ENCODE measurements at places on chromosomes 4 and X.

DNA sequence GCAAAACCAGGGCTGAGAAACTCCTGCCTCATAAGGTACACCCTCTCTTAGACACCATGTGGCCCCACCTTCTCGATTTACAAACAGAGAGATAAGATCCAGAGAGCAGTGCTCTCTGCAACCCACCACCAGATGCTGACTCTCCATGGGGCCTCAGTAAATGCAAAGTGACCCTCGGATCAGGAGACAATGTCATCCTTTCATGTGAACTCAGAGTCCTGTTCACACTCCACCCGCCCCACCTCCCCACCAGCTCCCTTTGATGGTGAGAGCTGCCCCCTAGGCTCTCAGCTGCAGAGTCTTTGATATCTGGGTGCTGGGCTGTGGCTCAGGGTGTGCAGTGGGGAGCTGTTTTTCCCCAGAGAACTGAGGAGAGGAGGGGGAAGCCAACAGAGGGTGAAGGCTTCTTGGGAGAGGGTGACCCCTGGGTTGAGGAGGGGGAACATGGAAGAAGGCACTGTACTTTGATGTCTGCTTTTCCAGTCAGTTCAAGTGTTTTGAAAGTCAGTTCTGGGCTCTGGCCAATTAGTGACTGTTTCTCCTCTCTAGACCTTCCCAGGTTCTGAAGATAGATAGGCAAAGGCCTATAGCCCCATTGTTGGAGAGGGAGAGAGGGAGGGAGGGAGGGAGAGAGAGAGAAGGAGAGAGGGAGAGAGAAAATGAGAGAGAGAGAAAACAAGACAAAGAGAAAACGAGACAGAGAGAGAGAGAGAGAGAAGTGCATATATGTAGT is 88.2 kb downstream of the SCD5 start:
- DNase-seq, result no peak

GRCh38 chrX:578531-578930 is 52.1 kb upstream of the SHOX start:
- no peak for DNase-seq

- no peak for DNase-seq
These were observed 63.9 kb downstream of the IL1RAPL1 start for GRCh38 chrX:28651186-28651585.

GRCh38 chr4:26884026-26884425 is 23.4 kb downstream of the STIM2 start:
- no peak for DNase-seq

DNA sequence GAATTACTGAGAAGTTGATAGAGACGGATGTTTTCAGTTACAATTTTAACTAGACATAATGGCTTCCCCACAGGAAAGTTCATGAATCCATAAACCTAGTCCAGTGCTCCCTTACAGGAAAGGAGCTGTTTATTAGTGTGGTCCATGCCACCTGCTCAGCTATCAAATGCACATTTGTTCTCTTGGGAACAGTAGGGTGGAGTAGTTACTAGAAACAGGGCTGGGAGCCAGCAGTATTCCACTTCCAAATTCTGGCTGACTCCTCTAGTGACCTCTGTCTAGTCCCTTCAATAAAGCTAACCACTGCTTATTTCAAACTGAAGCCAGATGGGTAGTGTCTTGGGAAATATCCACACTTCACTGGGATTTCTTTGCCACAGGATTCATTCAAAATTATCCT is 88.4 kb upstream of the TLL1 start:
- no peak for DNase-seq

DNA sequence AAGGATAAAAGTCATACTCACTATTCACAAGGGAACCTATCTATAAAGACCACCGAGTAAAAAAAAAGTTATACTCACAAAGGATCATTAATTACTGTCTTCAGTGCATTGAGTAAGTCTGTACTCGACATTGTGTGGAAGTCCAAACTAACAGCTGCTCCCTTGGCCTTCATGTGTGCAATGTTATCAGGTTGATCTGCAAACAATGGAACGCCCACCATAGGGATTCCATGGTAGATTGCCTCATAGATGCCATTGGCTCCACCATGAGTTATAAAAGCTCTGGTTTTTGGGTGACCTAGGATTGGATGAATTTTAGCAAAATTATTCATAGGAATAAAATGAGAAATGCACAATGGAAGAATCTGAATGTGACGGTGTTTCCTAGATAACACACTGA is 10.6 kb downstream of the UGT2B4 start:
- no peak for DNase-seq

- DNase-seq, result no peak
These were observed 235.7 kb downstream of the NKX6-1 start for GRCh38 chr4:84263415-84263814.

DNA sequence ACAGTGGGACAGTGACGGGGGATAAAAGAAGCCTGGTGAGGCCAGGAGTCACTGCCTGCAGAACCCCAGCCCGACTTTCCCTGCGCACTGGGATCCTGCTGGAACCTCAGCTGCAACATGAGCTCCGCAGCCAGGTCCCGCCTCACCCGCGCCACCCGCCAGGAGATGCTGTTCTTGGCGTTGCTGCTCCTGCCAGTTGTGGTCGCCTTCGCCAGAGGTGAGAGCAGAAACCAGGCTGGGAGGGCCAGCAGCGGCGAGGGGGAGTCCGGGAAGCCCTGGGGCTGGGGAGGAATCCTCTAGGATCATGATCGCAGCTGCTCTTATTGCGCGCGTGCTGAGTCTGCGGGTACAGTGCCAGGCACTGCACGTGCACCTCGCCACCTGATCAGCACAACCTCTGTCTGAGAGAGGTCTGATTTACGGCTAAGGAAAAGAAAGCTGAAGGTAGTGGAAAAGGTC is at the start of gene PF4V1:
PF4V1 (plus strand) TSS at position 51 of the 459 bp plus-strand sequence; CDS start at position 118, 67 bp downstream.
- DNase-seq, result peak; percentile 51

DNA sequence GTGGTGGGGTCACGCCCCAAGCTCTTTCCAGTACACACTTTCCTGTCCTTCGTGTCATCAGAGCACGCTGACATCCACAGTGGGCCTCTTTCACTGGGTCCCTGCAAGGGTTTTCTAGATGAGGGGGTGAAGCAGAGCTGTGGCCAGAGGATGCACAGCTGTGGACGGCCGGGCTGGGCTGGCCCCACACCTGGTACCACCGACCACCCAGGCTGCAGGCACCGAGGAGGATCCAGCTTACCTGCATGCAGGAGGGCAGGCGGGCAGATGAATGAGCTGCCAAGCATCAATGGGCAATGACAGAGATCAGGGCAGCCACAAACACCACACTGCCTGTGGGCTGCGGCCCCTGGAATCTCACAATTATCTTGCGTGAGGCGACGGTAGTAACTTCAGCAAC is 9.5 kb upstream of the GRPEL1 start:
- DNase-seq, result no peak

DNA sequence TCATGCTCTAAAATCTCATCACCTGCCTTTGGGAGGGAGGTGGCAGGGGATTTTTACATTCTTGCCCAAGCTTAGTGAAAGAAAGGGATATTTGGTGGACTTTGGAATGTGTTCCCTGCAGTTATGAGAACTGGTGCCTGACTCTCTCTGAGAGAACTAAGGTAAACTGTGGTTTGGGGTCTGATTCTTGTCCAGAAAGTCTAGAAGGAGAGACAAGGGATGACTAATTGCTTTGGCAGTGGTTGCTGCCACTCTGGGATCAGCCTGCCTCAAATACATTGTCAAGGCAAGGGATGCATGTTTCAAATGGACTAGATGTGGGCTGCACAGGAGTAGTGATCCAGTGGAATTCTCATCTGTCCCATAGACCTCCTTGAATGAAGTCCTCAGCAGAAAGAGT is 115.2 kb downstream of the DDIT4L start:
- peak; percentile 32 for DNase-seq

DNA sequence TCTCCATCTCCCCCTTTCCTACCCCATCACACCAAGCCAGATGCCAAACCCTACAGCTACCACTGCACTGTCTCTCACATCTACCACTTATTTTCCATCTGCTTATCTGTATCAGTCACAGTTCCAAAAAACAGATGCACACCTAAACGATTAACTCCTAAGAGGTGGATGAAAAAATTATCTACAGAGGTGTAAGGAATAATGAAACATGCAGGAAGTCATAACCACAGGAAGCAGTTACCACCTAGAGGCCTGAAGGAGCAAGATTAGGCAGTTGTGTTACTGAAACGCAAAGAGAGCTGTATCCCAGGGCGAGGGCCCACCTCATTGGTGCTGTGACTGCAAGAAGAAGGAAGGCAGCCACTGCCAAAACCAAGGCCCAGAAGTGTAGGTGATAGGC is 87.8 kb upstream of the FAM241A start:
- no peak for DNase-seq

GRCh38 chr4:7429601-7430078 is 5.1 kb downstream of the PSAPL1 start:
- DNase-seq, result no peak

GRCh38 chr4:186536285-186536684 is 19.1 kb downstream of the MTNR1A start:
- DNase-seq, result no peak

- peak; percentile 81 for DNase-seq
These were observed 7.6 kb upstream of the HSD17B10 start for GRCh38 chrX:53441531-53442321.

DNA sequence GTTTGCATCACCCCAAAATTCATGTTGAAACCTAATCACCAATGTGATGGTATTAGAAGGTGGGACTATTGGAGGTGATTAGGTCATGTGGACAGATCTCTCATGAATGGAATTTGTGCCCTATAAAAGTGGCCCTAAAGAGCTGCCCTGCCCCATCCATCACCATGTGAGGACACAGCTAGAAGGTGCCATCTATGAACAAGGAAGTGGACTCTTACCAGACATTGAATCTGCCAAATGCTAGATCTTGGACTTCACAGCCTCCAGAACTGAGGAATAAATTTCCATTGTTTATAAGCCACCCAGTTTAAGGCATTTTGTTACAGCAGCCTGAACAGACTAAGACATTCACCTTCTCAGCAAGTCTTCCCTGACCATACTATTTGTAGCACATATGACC is 7.5 kb downstream of the PLA2G12A start:
- no peak for DNase-seq

GRCh38 chrX:152817078-152817764 is 13.3 kb downstream of the CETN2 start:
- peak; percentile 35 for DNase-seq

- peak; percentile 28 for DNase-seq
These were observed 96.2 kb upstream of the CCSER1 start for GRCh38 chr4:90030953-90031352.

- no peak for DNase-seq
These were observed 24.1 kb downstream of the RNF4 start for GRCh38 chr4:2492970-2493369.

GRCh38 chr4:128827296-128827695 is 17.8 kb downstream of the JADE1 start:
- DNase-seq, result no peak

DNA sequence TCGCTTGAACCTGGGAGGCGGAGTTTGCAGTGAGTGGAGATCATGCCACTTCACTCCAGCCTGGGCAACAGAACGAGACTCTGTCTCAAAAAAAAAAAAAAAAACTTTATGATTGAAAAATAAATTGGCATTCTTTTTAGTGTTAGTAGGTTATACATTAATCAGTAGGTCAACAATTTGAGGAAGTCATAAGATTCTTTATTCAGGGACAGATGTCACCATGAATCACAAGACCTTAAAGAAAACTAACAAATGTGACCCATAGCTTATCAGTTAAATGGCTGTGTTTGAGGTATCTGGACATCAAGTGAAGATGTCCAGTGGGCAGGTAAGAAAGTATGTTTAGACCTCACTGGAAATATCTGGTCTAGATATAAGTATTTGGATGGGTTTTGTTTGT is 9.3 kb upstream of the PRMT9 start:
- DNase-seq, result peak; percentile 37

DNA sequence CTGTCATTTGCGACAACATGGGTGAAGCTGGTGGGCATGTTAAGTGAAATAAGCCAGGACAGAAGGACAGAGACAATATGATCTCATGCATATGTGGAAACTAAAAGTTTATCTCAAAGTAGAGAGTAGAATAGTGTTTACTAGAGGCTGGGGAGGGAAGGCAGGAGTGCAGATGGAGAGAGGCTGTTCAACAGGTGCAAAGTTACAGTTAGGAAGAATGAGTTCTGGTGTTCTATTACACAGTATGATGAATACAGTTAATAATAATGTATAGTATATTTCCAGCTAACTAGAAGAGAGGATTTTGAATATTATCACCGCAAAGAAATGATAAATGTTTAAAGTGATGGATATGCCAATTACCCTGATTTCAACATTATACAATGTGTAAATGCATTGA is 69.8 kb downstream of the FBXL5 start:
- no peak for DNase-seq

DNA sequence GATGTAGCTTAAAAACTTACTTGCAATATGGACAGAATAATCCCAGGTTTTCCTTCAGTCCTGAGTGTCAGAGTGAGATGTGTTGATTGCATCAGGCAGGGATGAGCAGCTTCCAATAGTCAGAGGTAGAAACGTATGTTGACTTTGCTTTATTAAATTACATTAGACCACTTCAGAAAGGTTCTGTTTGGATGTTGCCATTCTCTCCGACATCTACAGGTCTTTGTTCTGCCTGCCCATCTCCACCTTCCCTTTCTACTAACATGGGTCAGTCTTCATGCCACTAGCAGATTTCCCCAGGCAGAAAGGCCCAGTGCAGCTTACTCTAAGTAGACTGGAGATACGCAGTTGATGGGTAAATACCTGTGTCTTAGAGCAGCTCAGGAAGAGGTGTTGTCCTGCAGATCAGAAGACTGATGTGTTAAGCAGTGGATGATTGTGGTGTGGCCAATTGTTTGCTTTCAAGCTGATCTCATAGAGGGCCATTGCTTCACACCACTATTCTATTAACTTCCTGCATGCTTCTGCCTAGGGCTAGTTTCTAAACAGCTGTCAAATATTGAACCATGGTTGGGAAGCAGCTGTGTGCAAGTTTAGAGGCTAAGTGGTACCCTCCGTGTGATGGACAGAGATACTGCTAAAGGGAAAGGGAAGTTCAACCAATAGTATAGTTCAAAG is 1.8 kb downstream of the FRMPD4 start:
- no peak for DNase-seq

GRCh38 chr4:19540859-19541540 is 710.7 kb upstream of the SLIT2 start:
- no peak for DNase-seq

DNA sequence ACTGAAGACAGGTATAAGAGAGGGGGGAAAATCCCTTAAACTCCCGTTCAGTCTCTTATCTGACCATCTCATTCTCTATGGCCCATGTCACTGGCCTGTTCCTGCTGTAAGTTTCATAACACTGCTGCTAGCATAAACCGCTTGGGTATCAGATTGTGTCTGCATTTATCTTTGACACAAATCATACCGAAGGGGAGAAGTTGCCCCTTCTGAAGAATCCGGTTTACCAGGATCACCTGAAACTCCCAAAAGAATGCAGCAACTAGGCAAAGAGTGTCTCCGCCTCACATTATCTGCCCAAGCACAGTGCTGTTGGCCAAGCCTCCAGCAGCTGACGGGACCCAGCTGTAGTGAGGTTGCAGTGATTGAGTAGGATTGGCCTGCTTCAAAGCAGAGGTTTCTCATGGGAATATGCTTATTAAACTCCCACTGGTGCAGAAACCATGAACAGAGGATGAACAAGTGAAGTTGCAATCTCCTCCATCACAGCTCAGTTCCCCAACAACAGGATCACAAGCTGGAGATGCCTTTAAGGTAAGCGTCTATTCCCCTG is 71.3 kb upstream of the PUDP start:
- DNase-seq, result no peak

GRCh38 chr4:131258361-131258760 is 1890.7 kb upstream of the PCDH10 start:
- DNase-seq, result no peak
